Hypothalamus (tissue), 51 donors: ENCODE measurements at places on chromosomes 5 and 9.

DNA sequence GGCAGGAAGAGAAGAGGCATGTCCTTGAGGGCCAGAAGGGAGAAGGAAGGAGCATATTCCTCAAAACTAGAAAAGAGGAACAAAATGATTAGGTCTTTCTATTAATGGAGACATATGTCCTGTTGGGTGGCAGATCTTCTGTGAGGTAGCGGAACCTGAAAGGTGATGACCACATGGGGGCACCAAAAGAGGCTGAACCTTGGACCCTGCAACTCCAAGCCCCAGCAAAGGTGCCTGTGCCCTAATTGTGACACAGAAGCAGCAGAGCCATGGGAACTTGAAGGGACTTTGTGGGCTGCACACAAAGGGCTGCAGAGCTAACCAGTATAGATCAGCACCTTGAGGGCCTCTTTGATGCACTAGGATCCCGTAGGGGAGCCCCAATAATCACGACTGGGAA, 158.0 kb downstream of the BAAT start:
- DNase-seq, result no peak

GRCh38 chr5:68456756-68457217, 241.2 kb downstream of the PIK3R1 start:
- DNase-seq, result no peak

- no peak for DNase-seq
These were observed 59.3 kb downstream of the CAST start for GRCh38 chr5:96721351-96721977.

DNA sequence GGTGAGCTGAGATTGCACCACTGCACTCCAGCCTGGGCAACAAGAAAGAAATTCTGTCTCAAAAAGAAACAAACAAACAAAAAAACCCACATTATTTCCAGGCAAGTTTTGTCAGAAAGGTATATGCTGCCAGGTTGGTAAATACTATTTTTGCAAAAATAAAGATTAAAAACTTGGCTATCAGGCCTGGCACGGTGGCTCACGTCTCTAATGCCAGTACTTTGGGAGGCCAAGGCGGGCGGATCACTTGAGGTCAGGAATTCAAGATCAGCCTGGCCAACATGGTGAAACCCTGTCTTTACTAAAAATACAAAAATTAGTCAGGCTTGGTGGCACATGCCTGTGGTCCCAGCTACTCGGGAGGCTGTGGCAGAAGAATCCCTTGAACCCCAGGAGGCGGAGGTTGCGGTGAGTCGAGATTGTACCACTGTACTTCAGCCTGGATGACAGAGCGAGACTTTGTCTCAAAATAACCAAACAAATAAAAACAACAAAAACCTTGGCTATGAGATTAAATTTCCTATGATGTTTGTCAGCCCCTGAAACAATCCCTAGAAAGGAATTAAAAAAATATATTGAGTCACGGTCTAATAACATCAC, 22.7 kb downstream of the AGXT2 start:
- no peak for DNase-seq

- DNase-seq, result no peak
These were observed 34.6 kb downstream of the GADD45G start for GRCh38 chr9:89639367-89639795.

GRCh38 chr9:133735931-133736330, 2.2 kb downstream of the SARDH start:
- DNase-seq, result no peak

DNA sequence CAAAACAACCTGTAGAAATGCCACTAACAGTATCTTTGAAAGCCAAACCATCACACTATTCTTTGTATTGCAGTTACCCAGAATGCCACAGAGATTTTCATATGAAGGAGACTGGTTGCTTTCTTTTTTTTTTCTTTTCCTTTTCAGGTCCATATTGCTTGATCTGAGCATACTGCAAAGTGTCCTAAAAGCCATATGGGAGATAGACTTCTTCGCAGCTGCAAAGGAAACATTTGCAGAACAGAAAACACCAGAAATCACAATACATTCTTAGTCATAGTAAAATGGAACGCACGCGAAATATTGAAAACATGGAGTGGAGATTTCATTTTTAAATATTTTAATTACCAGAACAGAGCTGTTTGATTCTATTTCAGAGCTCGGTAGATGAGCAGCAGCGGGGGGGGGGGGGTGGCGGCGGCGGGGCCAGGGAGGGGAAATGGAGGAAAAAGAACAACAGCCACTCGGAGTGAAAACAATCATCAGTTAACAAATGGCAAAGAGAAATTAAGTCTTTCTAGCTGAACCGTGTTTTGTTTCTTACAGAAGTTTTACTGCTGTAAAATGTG, 284.1 kb downstream of the NFIB start:
- no peak for DNase-seq

DNA sequence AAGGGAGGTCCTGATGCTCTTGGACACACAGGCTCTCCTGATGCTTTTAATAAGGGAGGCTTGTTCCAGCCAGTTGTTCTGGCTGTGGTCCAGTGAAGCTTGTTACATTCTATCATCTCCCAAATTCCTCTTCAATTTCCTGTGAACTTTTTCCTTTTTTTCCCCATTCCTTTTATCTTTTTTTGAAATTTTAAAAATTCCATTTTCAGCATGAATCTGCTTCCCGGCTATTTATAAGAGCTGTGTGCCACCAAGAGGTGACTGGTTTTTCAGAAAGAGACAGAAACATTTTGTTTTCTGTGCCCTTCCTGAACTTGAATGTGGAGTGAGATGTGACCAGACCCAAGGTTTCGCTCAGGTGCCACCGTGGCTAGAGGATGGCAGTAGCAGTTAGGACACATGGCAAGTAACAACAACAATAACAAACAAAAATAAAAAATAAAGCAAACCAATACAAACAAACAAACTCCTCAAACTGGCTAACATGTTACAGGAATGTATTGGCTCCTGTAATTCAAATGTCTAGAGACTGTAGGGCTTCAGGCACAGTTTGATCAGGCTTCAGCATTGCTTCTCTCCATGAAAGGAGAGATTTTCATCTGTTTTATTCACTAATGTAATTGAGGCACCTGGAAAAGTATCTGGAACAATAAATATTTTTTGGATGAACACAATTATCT, 121.1 kb downstream of the BOD1 start:
- no peak for DNase-seq

- no peak for DNase-seq
These were observed 78.5 kb upstream of the TBC1D2 start for GRCh38 chr9:98333703-98334582.

DNA sequence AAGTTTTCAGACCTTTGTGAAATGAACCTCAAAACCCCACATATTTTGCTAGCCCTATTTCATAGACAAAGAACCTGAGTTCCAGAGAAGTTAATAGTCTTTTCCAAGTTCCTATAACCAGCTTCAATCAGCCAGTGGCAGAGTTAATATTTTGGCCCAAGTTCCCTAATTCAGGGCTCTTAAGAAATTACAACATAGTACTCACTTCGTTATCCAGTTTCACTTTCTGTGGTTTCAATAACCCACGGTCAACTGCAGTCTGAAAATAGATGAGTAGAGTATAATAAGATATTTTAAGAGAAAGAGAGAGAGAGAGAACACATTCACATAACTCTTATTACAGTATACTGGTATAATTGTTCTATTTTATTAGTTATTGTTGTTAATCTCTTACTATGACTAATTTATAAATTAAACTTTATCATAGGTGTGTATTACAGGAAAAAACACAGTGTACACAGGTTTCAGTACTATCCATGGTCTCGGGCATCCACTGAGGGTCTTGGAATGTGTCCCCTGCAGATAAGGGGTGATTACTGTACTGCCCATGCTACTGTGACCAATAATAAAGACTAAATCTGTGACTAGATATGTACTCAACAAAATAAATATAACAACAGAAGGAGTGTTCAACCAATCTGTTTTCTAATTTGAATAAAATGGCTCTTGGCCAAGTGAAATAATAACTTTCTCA, 9.3 kb upstream of the MYOT start:
- DNase-seq, result no peak

DNA sequence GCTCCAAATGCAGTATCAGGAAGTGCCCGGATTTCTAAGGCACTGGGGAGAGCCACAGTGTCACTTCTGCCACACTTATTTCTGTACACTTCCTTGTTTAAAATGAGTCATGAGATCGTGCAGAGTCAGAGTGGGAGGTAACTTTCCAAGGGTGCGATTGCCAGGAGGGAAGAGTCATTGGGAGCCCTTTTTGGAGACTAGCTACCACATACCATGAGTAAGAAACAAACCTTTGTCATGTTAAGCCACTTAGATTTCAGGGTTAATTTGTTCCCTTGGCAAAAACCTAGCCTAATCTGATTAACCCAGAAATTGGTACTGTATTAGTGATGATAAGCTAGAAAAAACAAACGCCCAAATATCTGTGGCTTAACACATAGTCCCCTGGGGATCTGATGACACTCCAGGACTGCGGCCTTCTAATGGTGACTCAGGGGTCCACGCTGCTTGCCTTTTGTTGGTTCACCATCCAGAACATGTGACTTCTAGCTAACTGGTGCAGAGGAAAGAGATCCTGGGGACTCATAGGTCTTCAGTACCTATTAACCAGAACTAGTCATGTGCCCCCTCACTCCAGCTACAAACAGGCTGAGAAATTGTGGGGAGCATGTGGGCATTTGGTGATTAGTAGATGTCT, 48.6 kb upstream of the TLE1 start:
- no peak for DNase-seq

- DNase-seq, result peak; percentile 29
These were observed at the start of gene ZNF462 for GRCh38 chr9:106862821-106863720. Gene ZNF462, plus strand, starts transcription at chr9:106863166. Its CDS starts 60,218 bp downstream, at chr9:106923384.

GRCh38 chr5:5490774-5491347, 68.4 kb downstream of the ICE1 start:
- no peak for DNase-seq

- DNase-seq, result no peak
These were observed 17.5 kb upstream of the PHF19 start for GRCh38 chr9:120894321-120895148.

DNA sequence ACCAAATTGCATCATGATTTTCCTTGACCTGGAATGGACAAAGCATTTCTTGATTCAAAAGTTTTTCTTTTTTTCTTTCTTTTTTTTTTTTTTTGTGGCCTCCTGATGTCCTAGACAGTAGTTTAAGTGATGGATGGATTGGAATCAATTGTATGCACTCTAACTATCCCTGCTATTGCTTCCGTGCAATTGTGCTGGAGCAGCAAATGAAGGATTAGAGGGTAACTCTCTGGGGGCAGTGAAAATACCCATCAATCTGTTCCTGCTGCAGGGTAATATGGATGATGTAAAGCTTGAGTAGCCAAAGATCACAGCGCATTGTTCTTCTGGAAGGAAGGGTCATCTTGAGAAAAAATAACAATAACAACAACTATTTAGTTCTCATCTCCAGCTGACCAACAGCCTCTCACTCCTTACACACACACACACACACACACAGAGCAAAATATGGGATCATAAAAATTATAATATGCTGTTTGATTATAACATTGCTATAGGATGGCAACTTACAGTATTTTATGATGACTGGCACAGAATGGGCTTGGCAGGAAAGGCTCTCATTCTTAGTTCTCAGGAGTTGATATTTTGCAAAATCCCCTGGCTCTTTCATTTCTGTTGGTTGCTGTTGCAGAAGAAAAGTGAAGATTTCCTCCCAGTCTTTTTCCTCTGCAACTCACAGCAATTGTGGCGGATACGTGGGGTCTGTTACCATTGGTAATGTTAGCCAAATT, 160.9 kb upstream of the DMAC1 start:
- no peak for DNase-seq

- no peak for DNase-seq
These were observed 180.6 kb downstream of the FGF18 start for GRCh38 chr5:171599957-171600612.

- DNase-seq, result no peak
These were observed 739.5 kb upstream of the GRAMD2B start for GRCh38 chr5:125683669-125684068.

- DNase-seq, result no peak
These were observed at the start of gene CDH10 for GRCh38 chr5:24644761-24645160. Gene CDH10, minus strand, starts transcription at chr5:24644978. Its CDS starts 51,488 bp downstream, at chr5:24593490.

DNA sequence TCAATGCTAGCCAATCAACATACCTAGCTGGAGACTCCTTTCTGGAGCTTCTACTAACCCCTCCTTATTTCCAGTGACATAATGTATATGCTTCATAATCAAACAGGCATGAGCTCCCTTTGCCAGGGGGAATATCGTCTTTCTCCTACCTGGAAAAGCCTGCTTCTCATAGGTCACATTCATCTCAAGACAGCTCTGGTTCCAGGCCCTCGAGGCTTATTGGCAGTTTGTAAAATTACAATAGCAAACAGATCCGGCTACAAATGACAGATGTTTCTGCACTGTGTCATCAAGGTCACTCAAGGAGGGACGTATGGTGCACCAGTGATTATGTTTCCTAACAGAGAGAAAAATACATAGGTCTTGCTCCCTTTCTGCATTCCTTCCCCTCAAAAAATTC, 140.0 kb downstream of the SAXO1 start:
- no peak for DNase-seq

DNA sequence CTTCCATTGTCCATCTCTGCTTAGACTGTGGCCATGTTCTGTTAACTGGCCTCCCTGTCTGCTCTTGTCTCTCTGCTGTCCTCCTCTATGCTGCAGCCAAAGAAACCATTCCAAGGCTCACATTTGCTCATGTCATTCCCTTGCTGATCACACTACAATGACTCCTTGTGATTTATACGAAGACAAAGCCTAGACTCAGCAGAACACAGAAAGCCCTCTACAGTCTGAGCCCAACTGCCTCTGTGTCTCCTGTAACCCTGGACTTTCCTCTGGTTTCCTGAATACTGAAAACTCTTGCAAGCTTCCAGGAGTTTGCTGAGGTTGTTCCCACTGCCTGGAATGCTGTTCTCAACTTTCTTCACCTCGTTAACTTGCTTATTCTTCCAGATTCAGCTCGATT, 191.8 kb downstream of the TMEM38B start:
- no peak for DNase-seq

GRCh38 chr9:385818-386398, 171.2 kb downstream of the DOCK8 start:
- DNase-seq, result peak; percentile 44

GRCh38 chr9:96015876-96016686, 140.6 kb downstream of the ERCC6L2 start:
- no peak for DNase-seq

GRCh38 chr9:82981552-82981951, 81.4 kb downstream of the RASEF start:
- no peak for DNase-seq

- DNase-seq, result no peak
These were observed 15.7 kb downstream of the UNC13B start for GRCh38 chr9:35177520-35177919.

DNA sequence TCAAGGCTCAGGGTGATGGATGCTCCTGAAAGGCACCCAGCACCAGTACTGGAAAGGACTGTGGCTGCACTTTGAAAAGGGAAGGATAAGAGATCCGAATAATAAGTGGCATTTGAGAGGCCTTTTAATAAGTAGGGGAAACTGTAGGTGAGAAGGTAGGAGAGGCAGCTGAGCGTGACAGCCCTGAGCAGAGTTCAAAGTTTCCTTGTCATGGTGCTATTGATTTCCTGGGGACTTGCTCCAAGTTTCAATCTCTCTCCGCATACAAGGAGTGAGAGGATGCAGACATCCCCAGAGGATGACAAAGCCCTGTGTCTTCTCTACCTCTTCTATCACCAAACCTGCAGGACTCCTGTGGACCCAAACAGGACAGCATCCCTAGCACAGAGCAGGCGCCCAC, 354.5 kb downstream of the SPOCK1 start:
- no peak for DNase-seq

GRCh38 chr9:109230277-109230676, 63.2 kb upstream of the FRRS1L start:
- DNase-seq, result no peak
